Inflammatory macrophage treated with lipopolysaccharide for 1 hour (primary cell): ENCODE measurements at places on chromosomes 16 and 17.

GRCh38 chr17:59327121-59327980 is 4.1 kb upstream of the YPEL2 start:
- DNase-seq = no peak

DNA sequence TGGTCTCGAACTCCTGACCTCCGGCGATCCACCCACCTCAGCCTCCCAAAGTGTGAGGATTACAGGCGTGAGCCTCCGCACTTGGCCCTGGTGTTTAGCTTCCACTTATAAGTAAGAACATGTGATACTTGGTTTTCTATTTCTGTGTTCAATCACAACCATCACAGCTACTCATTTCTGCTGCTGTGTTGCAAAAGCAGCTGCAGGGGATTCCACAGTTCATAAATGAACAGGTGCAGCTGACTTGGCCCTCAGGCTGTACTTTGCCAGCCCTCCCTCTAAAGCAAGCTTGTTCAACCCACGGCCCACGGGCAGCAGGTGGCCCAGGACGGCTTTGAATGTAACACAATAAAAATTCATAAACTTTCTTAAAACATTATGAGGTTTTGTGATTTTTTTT is 79.2 kb downstream of the SLC39A11 start:
- peak; percentile 10 for DNase-seq

DNA sequence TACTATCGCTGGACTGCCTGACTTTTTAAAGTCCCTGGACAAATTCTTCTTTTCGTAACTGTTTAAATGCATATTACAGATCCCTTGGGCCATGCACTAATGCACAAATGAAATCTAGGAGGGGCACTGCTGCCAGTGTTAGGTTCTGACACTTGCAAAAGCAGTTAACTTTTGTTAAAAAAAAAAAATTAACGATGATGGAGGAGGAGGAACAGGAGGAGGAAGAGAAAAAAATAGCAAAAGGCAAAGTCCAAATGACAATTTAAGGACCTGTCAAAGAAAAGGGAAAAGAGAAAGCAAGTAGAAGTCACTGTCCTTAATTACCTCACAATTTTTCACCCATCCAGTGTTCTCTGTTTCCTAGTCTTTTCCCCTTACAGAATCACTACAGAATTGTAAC is 97.8 kb upstream of the CORO6 start:
- no peak for DNase-seq

DNA sequence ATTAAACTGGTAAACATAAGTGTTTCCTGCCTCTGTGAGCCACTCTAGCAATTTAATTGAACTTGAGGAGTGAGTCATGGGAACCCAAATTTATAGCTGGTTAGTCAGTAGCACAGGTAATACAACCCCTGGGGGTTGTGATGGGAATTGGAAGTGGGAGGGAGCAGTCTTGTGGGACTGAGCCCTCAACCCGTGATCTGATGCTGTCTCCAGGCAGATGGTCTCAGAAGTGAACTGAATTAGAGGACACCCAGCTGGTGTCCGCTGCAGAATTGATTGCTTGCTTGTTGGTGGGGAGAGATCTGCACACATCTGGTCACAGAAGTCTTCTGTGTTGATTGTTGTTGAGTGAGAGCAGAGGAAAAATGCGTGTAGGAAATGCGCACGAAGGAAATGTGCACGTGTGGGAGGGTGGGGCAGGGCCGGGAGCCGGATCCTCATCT is 7.7 kb upstream of the ST6GALNAC2 start:
- DNase-seq = no peak

DNA sequence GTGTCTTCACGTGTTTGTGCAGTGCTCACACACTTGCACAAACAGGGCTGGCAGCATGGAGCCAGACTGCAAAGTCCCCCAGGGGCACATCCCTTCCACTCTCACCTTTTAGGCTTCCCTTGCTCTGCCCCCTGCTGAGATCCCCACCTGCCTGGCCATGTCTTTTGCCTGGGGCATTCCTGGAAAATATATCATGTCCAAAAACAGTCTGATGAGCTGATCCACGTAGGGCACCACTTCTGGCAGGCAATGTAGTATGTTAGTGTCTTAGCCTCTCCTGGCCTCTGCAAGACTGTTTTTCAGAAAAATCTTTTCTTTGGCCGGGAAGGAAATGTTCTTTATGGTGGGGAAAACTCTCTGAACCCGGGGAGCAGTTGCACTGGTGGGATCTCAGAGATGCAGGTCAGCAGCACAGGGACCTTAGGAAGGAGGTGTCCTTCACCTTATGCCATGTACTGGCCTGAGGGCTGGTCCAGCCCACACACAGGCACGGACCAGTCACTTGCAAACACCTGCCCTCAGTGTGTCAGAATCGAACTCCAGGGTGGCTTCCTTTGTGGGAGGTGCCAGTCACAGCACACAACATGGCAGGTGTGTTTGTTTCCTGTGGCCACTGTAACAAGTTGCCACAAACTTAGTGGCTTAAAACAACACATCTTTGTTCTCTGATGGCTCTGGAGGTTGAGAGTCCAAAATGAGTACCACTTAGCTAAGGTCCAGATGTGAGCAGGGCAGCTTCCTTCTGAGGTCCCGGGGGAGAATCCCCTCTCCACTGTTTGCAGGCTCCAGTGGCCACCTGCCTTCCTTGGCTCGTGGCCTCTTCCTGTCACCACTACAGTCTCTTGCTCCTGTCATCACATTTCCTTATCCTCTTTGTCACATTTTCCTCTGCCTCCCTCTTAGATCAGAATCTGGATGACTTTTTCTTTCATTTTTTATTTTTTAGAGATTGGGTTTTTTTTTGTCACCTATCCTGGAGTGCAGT is 46.6 kb downstream of the MPRIP start:
- DNase-seq = no peak

- no peak for DNase-seq
These were observed 310.9 kb upstream of the KCNJ16 start for GRCh38 chr17:69764146-69764545.

DNA sequence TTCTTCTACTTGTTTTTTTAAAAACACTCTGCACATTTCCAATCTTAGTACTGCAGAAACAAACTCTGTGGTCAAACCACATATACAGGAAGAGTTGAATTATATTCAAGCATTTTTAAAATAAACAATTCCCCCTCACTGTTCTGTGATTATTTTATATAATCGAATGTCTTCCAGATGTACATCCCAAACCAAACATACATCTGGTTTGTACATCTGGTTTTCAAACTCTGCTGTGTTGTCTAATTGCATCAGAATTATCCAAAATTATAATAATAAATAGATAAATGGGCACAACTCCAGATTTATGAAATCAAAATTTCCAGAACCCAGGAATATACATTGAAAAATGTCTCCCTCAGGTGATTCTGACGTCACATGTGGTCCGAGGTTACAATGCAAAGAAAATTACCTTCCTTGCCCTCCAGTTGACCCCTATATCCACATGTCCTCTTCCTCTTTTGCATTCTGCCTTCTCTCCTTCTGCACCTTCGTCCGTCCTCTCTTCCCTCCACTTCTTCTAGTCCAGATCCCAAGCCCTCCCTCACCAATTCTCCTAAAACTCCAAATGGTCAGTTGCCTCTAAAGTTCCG is 13.3 kb upstream of the CCDC144A start:
- DNase-seq = no peak

DNA sequence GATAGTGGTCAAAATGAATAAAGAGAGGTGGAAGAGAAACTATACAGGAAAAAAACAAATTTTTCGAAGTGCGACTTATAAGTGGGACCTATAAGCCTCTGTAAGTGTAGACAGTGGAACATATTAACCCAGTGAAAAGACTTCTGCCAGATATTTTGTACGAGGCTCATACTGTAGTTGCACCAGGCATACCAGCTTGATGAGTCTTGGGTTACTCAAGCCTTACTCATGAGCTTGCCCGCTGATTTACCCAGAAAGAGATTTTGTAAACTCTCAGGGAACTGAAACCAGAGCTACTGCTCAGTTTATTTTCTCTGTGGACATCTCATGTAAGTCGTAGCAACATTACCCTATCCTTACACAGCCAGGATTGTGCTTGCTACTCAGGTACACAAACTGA is 708.0 kb upstream of the SOX9 start:
- no peak for DNase-seq

GRCh38 chr16:86911437-86911958 is 333.1 kb downstream of the FOXL1 start:
- DNase-seq = no peak

DNA sequence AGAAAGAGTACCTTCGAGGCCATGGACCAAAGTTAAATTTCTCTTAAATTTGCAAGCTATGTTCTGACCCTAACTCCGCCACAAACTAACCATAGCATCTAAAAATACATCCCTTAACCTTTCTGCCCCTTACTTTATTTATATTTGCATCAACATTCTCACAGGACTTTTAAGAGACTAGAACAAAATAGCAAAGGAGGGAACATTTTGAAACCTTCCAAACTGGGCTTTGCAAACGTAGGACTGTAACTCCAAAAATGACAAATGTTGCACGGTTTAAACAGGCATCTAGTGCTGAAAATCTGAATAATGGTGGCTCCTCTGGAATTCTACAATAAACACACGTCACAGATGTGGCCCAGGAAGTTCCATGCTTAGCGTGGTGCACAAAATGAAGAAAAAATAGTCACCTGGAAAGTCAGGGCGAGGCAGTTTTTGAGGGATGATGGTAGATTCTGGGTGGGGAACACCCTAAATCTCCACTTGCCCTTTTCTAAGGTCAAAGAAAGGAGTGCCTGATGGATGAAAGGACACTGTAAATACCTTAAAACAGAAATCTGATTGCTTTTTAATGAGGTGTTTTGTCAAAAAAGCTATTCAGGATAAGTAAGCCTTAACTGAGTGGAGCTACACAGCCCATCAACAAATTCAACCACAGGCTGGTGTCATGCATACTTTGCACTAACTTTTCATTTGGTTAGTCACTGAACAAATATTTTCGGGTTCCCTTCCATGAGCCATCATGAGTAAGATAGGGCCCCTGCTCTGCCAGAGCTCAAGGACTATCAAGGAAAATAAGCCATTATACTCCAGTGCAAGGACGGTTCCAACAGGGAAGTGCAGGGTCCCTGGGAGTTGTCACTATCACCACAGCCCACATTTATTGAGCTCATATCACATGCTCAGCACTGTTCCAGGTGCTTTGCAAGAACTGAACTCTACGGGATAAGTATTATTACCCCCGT is 21.2 kb downstream of the ARHGAP17 start:
- DNase-seq = no peak
